ENCODE measurements at places on chromosomes 5 and 9.

DNA sequence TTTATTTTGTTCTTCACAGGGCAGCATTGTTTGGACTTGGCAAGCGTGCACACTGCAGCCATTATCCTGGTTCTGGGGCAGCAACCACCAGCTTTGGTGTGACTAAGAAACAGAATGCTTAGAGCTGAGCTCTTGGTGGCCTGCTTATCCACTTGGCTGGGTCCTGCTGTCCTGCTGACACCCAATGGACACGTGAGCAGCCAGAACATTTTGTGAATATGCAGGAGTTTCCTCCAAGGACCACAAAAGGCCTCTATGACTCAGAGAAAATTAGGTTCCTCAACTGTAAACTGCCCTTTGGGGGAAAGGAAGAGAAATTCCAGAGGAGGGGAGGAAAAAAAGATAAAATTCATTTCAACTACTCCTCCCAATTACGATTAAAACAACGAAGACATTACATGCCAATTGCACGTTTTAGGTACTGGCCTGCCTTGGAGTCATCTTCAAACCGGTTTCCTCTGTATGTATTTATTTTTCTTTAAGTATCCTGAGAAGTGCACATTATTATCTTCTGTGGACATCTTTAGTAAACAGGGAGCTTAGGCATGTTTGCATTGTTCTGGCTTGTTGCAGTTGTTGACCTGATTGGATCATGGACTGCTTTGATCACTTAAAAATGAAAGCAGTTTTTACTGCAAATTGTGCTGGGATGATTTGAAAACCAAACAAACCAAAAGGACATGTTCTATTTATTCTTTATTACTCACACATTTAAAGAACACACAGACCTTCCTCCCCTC lies 82.3 kb upstream of the TLE4 start:
- no peak for DNase-seq

- DNase-seq = no peak
These were observed 49.3 kb upstream of the FAM169A start for GRCh38 chr5:74915488-74915887.

GRCh38 chr9:137804908-137805630 lies 72.5 kb upstream of the CACNA1B start:
- no peak for DNase-seq

DNA sequence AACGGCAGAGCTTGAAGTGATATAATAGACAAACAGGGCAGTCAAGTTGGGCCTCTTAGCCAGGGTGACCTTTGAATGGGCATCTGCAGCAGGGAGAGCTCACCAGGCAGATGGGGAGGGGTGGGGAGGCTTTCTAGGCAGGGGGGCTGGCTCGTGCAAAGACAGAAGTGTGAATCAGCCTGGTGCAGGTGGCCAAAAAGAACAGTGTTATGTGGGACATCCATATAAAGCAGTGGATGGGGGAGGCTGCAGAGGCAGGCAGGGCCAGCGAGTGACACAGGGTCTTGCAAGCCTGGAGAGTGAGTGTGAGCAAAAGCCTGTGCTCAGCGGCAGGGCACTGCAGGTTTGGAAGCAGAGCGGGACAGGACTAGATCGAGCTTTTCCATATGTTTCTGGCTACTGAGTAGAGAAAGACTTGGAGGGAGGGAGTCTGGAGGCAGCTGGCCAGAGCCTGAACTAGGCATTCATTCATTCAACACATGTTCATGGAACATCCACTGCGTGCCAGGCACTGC lies 14.2 kb upstream of the TTLL11 start:
- no peak for DNase-seq

DNA sequence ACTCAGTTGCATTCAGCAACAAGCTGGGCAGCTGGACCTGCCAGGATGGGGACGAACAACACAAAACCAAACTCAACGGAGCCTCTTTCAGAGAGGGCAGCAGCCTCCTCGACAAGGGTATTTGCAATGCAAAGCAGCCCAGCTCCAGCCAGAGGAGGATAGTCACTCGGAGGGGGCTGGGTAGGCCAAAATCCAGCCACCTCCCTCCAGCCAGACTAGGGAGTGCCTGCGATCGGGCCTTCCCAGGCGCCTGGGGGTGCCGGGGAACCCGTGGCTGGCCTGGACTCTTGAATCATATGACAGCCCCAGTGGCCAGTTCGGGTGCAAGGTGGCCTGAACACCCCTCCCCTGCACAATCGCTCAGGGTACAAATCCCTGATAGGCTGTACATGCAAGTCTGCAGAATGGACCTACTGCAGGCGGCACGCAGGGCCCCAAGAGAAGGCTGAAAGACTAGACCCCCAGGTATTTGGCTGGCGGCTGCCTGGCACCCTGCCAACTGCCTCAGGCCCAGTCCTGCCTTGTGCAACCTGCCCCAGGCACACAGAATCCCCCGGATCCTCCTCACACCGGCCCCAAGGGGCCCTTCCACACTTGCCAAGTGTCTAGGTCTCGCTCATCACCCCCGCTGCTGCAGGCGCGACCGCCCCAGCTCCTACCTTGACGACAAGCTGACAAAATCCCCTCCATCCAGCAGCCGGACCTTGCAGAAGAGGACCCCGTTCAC lies 1.3 kb downstream of the EEIG1 start:
- DNase-seq = no peak

DNA sequence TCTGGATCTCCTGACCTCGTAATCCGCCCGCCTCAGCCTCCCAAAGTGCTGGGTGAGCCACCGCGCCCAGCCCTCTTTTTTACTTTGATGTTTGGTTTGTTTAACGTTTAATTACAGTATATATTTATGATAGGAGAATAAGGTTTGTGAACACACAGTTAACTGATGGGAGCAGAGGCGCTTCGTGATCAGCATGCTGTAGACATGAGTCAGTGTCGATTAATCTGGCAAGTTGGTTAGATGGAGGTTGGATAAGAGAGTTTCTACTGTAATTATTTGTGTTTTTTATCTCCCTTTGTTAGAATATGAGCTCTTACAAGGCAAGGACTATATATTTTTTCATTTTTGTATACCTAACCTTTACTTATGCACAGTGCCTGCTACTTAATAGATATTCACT lies 14.3 kb downstream of the ATG10 start:
- no peak for DNase-seq

GRCh38 chr5:156434471-156434870 lies 107.5 kb downstream of the SGCD start:
- no peak for DNase-seq

DNA sequence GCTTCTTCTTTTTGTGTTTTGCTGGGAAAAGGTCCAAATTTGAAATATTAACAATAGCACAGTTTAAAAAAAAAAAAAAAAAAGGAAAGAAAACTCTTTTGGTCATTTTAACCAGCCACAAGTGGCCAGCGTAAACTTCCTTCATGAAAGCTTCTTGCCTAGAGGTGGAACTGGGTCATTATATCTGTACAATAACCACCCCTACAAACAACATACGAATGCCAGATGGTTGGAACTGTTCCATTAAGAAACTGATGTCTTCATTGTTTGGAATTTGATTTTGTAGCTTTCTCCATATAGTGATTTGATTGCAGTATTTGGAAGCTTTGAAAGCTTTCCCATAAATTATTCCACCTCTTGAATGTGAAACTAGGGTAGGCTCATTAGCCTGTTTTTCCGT lies 18.3 kb upstream of the LPAR1 start:
- no peak for DNase-seq

DNA sequence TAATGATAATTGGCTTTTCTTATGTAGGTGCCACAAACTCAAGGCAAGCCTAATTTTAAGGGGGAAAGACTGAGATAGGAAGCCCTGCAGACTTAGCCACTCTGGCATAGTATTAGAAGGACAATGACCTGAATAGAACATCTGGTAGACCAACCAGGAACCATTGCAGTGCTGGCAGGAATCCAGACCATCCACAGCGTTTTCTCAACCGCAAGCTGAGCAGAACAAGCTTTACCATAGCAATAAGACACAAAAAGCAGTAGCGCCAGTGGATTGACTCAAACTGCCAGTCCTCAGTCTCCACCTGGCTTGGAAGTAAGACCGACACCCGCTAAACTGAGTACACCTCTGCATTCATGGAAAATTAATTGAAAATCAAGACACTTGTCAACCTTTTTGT lies 141.3 kb upstream of the LPAR1 start:
- DNase-seq = no peak

- no peak for DNase-seq
These were observed 159.8 kb downstream of the FBN2 start for GRCh38 chr5:128378196-128378595.

- peak; percentile 12 for DNase-seq
These were observed 194 bp upstream of the RXFP3 start for GRCh38 chr5:33936004-33936380.

- no peak for DNase-seq
These were observed 774.8 kb downstream of the KCTD16 start for GRCh38 chr5:144945503-144945902.

- no peak for DNase-seq
These were observed 584 bp upstream of the KLF9 start for GRCh38 chr9:70415041-70415440.

- DNase-seq = no peak
These were observed 26.4 kb downstream of the LPCAT1 start for GRCh38 chr5:1497242-1497777.

GRCh38 chr5:178215280-178216002 lies 11.1 kb downstream of the HNRNPAB start:
- no peak for DNase-seq

DNA sequence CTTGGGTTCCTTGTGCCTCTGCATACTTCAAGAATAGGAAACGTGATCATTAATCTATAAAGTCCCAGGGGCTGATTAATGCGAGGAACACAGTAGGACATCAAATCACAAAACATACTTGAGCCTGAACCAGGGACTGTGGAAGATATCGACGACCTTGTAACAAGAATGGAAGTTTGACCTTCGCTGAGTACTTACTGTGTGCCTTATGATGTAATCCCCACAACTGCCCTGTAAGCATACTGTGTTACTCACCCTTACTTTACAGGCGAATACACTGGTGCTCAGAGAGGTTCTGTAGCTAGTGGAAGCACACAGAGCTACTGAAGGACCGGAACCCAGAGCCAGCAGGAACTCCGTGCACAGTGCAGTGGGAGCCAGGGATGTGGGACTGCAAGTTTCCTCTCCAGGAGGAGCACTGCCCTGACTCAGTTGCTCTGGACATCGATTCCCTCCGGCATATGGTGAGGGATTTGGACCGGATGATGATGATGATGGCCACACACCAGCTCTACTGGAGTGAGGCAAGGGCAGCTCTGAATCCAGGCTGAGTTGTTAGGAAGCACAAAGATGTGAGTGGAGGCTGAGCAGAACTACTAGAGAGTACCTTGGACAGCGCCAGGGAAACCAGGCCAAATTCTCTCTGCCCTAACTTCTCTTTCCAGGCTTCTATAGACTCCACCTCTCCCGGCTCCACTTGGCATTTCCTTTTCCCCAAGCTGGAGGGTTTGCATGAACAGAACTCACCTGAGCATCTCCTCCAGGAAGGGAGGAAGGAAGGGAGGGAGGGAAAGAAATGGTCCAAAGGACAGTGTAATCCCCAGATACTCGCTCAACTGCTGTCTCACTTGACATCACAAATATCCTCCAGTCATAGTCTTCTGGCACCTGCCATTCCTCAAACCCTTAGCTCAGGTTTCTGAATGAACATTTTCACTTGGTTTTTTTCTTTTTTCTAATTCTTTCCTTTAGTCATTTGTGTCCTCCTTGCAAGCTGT lies 1.5 kb upstream of the GABBR2 start:
- DNase-seq = no peak

DNA sequence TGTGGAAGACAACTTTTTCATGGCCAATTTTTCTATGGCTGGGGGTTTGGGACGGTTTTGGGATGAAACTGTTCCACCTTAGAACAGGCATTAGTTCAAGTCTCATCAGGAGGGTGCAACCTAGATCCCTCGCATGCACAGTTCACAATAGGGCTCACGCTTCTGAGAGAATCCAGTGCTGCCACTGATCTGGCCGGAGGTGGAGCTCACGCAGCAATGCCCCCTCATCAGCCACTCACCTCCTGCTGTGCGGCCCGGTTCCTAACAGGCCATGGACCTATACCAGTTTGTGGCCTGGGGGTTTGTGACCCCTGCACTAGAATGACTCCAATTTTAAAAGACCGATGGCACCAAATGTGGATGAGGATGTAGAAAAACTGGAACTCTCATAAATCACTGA lies 127.2 kb upstream of the IER5L start:
- no peak for DNase-seq

GRCh38 chr9:122168356-122168755 lies 8.6 kb downstream of the MORN5 start:
- DNase-seq = no peak

GRCh38 chr5:32827981-32828380 lies 116.9 kb downstream of the NPR3 start:
- DNase-seq = no peak

- peak; percentile 15 for DNase-seq
These were observed 59.1 kb downstream of the ABCA1 start for GRCh38 chr9:104868687-104869404.

- DNase-seq = no peak
These were observed 107.3 kb upstream of the PTGER4 start for GRCh38 chr5:40572391-40572790.

- no peak for DNase-seq
These were observed 10.8 kb downstream of the TRIM32 start for GRCh38 chr9:116697887-116698286.

DNA sequence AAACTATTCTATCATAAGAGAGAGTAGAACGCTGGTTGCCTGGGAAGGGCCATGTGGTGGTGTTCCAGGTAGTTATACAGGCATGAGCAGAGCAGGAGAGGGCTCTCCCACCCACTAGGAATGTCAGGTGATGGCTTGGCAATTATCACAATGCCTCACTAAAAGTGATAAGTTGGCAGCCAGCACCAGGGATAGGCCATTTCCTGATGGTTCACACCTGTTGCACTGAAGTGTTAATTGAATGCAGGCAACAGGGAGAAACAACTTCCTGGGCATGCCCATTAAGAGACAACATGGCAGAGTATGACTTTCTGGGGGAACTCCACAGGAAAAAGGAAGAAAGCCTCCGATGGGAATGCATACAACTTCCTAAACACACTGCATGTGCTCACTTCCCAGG lies 593.2 kb downstream of the ELAVL2 start:
- no peak for DNase-seq

DNA sequence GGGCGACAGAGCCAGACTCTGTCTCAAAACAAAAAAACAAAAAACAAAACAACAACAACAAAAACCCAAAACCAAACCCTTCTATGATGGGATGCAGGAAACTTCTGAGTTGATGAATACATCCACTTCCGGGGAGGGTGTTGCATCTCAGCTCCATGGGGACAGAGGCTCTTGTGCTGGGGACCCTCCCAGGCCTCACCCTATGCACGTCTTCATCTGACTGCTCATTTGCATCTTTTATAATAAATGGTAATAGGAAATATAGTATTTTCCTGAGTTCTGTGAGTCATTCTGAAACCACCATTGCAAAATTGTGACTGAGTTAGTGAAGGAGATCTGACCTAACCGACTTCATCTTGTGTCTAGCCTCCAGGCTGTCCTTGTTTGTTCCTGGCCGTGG lies 109.5 kb upstream of the SLC28A3 start:
- no peak for DNase-seq

Measured in NCI-H187 treated with DMSO at 0.1 percent for 48 hours (cell line).